Lower lobe of right lung (tissue), 2 donors: ENCODE measurements at places on chromosomes 4 and X. TPM values are rescaled to one million over a fixed set of nuclear protein-coding genes. Genes with fewer than 3 reads are reported as not detected.

CXorf51A gene
- not detected for total RNA-seq

MAGEB10 gene
- not detected for total RNA-seq

C4orf50 gene
- 0.09 TPM for total RNA-seq

UNC5C gene
- total RNA-seq, result 5.1 TPM

RRH gene
- total RNA-seq, result not detected

MOB1B gene
- total RNA-seq, result 34.6 TPM
